GM18507 (cell line): ENCODE measurements at places on chromosomes 2 and 18.

DNA sequence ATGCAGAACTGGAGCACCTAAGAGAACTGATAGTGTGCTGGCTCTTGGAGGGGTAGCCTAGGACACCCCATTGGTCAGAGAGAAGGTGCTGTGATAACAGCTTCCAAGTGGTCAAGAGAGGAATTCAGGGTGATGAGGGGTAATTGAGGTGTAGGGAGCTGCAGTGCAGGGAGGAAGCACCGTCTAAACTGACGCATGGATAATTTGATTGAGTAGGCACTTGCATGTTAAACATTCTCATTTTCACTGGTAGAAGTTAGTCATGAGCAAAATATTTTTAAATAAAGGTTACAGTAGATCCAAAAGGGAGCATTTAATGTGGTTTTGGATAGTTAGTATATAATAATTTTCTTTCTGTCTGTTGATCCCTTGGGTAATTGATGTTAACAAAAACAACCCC, 155.1 kb upstream of the TCF4 start:
- DNase-seq = no peak

- DNase-seq = no peak
Measured at GRCh38 chr2:238914648-238915015, 66.7 kb downstream of the TWIST2 start.

- DNase-seq = no peak
Measured at GRCh38 chr2:153451611-153452010, 27.0 kb downstream of the RPRM start.

GRCh38 chr18:22827216-22827615, 105.9 kb upstream of the RBBP8 start:
- no peak for DNase-seq

GRCh38 chr18:59950215-59950944, 50.6 kb downstream of the PMAIP1 start:
- DNase-seq = no peak

DNA sequence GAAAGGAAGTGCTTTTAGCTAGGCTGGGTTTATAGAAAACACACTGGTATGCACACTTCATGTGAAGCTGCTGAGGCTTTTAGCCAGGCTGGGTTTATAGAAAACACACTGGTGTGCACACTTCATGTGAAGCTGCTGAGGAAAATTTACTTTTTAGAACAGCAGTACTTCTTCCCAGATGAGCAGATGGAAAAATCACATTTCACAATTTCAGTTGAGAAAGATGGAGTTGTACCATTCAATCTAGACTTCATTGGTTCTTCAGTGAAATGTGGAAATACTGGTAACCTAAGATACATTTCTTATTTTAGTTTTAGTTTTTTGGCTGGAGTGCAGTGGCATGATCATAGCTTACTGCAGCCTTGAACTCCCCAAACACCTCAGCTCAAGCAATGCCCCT, 11.1 kb downstream of the SNTG2 start:
- no peak for DNase-seq

DNA sequence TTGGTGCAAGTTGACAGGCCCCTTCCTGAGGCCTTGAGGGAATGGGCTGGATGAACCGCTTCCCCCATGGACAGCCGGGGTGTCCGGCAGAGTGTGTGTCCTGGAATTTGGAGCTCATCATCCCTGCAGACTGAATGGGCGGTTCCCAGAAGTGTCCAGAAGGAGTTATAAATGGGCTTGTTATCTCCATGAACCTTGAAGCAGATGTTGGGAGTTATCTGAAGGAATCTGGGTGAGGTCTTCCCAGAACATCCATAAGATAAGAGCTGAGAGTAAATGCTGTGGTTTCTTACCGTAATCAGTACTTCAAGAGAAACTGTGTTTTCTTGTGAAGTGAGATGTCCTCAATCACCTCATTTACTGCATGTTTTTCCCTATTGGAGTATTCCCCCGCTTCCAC, 21.1 kb downstream of the PLB1 start:
- no peak for DNase-seq

DNA sequence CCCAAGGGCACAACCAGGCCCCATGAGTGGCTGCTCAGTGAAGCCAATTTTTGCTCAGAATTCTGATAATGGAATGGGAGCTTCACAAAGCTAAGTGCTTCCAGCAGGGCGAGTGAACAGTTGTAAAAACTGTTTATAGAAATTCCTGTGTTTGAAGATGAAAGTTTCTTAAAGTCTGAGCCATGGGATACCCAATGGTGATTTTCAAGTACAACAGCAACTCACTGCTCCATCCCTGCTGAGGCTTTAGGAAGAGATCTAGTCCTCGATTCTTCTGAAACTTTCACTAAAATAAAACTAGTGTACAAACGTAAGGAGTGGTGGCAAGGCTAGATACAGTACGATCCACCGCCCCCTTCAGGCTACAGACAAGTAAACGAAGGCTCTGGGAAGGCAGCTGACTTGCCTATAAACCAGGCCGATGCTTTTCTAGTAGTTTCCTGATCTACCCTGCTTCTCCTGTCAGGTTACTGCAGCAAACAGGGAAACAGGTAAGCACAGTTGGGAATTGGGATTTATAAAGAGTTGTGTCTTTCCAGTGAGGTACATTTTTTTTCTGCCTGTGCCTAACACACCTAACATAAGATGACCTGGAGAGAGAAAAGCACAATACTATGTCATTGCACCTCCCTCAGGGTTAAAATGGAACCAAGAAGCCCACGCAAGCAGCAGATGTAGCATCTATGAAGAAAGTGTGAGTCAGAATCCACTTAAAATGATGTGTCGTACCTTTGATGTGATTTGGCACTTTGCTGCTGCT, 108.7 kb downstream of the UXS1 start:
- DNase-seq = no peak

DNA sequence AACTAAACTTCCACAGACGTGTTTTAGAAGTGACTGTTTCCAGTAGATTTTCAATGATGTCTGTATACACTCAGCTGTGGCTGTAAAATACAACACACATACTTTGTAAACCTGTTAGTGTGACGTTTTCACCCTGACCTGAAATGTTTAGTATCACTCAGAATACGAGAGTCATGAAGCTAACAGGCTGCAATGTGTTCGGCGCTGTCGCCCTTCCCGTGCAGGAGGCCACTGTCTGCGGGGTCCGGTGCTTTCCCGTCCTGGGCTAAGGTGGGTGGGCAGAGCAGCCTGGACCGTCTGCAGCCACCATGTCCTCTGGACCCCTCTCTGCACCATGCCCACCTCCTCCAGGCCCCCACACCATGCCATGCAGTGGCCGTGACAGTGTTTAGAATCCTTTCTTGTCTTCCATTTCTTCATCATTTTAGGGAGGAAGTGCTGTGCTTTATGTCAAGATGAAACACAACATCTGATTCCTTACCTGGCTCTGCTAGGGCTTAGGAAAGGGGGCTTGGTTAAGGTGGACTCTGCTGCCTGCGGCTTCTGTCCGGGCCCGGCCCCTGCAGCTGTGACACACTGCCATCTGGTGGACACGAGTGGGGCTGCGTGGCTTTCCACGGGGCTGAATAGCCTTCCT, 53.8 kb upstream of the RBM44 start:
- DNase-seq = peak; percentile 66

DNA sequence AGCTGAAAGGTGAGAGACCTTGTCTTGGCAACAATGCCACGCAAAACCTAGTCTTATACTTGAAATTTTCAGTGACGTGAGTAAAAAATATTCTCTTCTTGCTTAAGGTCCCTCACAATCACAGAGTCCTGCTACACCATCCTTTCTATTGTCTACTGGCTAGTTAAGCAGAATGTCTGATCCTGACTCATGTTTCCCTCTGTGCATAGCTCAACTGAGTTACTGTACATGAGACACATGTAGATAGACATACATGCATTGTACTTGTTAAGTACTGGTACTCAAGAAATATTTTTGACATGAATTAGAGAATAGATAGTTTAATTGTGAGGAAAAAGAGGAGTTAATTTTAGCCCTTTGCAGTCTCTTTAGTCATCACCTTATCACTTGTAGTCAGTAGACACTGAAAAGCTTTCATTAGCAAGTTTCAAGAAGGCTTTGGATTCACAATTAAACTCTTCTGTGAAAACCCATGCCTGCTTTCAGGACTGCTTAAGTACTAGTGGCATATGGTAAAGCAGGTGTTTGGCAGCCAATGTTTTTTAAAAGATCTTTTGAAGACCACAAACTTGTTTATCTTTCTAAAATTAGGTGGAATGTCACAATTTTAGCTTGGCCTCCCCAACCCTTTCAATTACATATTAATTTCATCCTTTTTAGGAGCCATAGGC, 158.7 kb upstream of the CCDC150 start:
- DNase-seq = no peak

DNA sequence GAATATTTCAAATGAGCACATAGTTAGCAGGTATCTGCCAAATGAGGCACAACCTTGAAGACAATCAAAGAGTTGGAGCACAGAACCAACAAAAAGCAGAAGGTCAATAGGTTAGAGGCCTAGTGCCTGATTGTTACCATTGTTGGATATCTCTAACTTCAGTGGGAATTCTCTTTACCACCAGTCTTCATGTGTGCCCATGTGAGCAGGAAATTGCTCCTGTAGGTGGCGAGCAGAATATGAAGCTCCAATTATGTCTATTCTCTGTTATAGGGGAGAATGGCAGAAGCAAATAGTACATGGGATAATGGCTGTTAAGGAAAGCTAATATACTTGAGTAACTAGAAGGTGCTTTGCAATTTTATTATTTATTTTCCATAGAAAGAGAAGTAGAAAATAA, 14.9 kb upstream of the ZNF385B start:
- DNase-seq = no peak

DNA sequence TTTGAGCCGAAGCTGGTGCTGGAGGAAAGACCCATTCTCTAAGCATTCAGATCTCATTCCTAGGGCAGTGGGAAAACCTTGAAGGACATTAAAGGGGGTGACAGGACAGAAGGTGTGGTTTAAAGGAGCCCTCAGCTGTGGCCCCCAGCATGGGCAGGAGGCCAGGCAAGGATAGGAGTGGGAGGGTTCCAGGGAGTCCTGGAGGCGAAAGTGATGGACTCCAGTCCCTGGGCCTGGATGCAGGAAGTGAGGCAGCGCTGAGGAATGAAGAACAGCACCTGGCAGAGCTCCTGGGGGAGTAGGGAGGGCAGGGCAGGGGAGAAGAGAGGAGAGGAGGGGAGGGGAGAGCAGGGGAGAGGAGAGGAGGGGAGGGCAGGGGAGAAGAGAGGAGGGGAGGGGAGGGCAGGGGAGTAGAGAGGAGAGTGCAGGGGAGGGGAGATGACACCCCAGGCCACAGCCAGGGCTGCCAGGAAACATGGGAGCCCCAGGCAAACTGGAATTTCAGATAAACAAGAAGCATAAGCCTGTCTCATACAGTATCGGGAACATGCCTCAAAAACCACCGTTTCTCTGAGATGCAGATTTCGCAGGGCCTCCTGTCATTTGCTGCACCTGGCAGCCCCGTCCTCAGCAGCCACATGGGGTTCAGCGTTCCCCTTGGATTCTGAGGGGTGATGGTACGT, 5.7 kb downstream of the RAMP1 start:
- DNase-seq = no peak

- no peak for DNase-seq
Measured at GRCh38 chr18:78727057-78727739, 252.4 kb upstream of the SALL3 start.

DNA sequence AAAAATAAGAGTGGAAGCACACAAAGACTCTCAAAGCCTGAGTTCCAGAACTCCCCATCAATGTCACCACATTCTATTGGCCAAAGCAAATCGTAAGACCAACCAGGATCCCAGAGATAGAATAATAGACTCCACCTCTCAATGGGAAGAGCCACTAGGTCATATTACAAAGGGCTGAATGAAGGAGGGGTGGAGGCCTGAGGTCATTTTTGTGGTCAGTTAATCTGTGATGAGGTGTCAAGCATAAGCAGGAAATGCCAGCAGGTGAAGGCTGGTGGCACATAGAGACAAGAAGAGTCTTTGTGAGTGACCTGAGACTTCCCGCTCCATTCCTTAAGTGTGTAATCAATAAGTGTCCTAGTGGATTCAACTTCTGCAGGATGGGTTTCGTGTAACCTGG, 144.3 kb downstream of the TFCP2L1 start:
- no peak for DNase-seq

GRCh38 chr18:31685097-31686082, 1.0 kb upstream of the B4GALT6 start:
- peak; percentile 58 for DNase-seq

DNA sequence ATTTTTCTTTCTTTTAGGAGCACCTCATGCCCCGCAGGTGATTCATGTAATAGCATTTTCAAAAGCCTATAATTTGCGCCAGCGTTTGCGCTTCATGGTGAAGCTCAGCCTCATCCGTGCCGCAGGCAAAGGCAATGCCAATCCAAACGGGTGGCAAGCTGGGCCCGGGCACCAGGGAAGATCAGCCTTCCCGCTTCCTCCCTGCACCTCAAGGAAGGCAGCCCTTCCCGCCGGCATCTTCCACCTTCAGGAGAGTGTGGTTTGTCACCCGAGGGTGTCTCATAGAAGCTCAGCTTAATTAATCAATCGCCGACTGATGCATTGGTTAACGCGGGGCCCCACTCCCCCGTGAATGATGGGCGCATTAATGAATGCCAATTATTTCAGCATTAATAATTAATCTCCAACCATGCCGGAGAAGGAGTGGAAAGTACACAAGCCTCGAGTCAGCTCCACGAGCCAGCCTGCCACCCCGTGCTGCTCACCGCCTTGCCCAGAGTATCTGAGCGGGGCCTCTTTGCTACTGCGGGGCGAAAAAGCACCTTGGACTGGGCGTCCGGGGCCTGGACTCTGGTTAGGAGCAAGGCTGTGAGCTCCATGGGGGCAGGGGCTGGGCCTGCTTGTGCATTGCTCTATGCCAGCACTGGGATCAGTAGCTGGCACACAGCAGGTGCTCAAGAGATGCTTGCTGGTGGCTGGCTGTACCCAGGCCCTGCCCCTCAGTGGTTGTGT, 13.0 kb downstream of the INHBB start:
- no peak for DNase-seq

DNA sequence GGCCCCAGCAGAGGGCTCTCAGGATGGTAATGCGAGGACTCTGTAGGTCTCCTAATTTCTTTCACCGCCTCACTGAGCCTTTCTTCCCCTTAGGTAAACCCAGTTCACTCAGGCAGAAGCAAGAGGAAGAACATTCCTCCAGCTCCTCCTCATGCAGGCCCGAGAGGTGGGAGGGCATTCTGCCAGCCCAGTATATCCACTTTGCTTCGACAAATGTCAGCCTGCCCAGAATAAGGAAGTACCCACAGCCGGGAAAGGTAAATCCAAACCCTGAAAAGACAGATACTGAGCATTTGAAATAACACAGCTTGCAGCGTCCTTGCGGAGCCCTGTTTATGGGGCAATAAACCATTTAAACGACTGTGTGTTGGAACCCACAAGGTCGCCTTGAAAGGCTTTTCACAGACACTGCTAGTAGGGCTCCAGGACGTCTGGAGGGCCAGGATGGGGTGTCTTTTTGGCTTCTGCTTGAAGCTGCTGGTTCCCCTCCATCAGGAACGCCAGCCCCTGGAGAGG, 63.0 kb upstream of the STPG4 start:
- DNase-seq = no peak

GRCh38 chr2:235740821-235741220, 247.0 kb downstream of the AGAP1 start:
- no peak for DNase-seq

- DNase-seq = no peak
Measured at GRCh38 chr2:147829106-147829505, 15.7 kb upstream of the ACVR2A start.
